ENCODE measurements at places on chromosomes 7 and 10. TPM values are rescaled to one million over a fixed set of nuclear protein-coding genes. Genes with fewer than 3 reads are reported as not detected.

SRGN gene
- total RNA-seq = not detected

CALY gene
- total RNA-seq = not detected

SH3PXD2A gene
- 11.3 TPM for total RNA-seq

OPN1SW gene
- total RNA-seq = not detected

LRMDA gene
- total RNA-seq = 22.0 TPM

VDAC2 gene
- 289 TPM for total RNA-seq

SUN3 gene
- total RNA-seq = not detected

COL13A1 gene
- not detected for total RNA-seq

ABCC2 gene
- 181 TPM for total RNA-seq

DNAH11 gene
- total RNA-seq = not detected

GIMAP8 gene
- not detected for total RNA-seq

AKR1D1 gene
- total RNA-seq = 37.0 TPM
